Stimulated activated CD4-positive, alpha-beta T cell treated with anti-CD3 and anti-CD28 coated beads, Interleukin-1b, Interleukin-23, amount 100 ng/mL, for 1 hour (primary cell): ENCODE measurements at places on chromosomes 4 and X.

DNA sequence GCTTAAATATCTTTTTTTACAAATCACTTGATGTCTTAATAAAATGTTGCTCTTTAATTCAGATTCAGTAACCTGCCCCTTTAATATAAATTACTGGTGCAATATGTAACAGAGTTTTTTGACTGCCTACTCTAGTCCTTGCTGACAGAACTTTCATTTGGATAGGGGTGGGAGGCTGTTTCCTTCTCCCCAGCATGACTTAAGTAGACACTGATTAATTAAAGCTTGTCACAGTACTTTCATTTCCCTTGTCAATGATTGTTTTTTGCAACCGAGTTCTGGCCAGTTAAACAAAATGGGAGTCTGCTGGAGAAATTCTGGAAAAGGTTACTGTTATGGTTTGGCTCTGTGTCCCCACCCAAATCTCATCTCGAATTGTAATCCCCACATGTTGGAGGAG is 37.3 kb upstream of the BBS12 start:
- no peak for DNase-seq

DNA sequence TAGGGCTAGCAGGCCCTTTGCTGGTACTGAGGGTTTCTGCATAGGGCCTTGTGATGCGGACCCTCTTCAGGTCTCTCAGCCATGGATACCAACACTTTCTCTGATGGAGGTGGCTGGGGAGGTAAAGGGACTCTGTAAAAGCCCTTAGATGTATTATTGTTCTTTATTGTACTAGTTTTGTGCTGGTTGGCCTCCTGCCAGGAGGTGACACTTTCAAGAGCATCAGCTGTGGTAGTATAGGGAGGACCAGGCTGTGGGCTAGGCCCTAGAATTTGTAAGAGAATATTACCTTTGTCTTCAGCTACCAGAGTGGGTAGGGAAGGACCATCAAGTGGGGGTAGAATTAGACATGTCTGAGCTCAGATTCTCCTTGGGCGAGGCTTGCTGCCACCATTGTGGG is 936.3 kb downstream of the CENPC start:
- no peak for DNase-seq

GRCh38 chr4:105469736-105470135 is 4.1 kb downstream of the PPA2 start:
- no peak for DNase-seq

DNA sequence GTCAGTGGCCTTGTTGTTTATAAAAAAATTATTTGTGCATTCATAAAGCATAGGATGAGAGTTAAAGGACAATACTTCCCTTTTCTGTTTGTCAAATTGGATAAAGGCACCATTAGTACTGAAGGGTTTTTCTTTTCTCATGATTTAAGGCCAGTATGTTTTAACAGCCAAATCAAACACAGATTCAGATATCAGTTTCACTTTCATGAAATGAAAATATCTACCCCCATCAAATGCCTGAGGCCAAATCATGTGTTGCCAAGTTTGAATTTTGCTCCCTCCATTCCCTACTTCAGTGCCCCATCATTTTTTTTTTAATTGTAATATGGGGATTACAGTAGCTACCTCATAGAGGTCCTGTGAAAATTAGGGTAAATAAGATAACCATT is 745.9 kb downstream of the RPA4 start:
- DNase-seq = no peak

GRCh38 chr4:139241784-139242151 is 38.3 kb downstream of the MGARP start:
- no peak for DNase-seq

- DNase-seq = no peak
Observed at GRCh38 chr4:48687313-48688051, 92.6 kb downstream of the FRYL start.

- no peak for DNase-seq
Observed at GRCh38 chr4:87005369-87005689, 70.5 kb downstream of the AFF1 start.

DNA sequence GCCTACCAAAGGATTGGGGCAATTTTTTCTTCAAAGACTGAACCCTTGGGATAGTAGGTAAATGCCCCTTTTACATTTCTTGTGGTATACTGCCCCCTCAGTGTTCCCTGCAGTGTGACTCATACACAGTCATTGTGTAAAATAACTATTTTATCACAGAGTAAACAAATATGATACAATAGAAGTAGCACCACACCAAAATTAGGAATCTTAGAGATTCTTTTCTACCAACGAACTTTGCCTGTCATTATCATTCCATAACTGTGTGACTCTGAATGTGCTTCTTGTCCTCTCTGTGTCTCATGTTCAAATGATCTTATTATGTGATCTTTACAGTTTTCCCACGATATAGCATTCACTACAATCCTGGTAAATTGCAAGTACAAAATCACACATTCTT is 517.0 kb downstream of the ZIC3 start:
- DNase-seq = no peak

GRCh38 chrX:39602195-39602594 is 495.6 kb downstream of the BCOR start:
- no peak for DNase-seq

DNA sequence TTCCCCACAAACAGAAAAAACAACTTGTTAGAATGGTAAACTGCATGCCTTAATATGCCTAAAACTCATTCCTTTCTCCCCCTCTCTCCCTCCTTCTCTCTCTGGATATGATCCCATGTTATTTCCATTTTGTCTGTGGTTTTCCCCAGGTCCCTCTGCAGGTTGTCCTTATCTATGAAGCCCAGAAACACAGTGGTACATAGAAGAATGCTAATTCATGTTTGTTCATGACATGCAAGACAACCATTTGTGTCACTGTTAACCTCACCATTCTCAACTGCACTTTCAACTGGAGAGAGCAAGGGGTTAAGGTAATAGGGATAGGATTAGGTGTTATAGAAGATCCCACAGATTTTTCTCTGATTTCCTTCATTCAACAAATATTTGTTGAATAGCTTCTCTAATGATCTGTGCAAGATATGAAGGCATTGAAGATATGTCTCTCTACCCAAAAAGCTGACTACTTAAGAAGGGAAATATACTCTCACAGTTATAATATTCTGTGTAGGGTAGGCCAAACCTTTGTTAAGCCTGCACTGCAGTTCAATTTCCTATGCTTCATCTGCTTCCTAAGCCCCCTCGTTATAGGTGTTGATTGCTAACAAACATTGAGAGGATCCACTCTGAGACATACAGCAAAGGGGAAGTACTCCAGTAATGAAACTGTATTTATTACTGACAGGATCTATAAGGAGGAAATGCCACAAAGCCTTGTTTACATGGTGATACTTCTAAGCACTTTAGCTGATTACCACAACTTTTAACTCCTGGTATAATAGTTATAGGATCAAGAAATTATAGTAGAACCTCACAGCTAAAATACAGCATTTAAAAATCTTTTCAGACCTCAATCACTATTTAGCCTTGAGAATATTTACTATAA is 96.1 kb downstream of the FRYL start:
- no peak for DNase-seq

DNA sequence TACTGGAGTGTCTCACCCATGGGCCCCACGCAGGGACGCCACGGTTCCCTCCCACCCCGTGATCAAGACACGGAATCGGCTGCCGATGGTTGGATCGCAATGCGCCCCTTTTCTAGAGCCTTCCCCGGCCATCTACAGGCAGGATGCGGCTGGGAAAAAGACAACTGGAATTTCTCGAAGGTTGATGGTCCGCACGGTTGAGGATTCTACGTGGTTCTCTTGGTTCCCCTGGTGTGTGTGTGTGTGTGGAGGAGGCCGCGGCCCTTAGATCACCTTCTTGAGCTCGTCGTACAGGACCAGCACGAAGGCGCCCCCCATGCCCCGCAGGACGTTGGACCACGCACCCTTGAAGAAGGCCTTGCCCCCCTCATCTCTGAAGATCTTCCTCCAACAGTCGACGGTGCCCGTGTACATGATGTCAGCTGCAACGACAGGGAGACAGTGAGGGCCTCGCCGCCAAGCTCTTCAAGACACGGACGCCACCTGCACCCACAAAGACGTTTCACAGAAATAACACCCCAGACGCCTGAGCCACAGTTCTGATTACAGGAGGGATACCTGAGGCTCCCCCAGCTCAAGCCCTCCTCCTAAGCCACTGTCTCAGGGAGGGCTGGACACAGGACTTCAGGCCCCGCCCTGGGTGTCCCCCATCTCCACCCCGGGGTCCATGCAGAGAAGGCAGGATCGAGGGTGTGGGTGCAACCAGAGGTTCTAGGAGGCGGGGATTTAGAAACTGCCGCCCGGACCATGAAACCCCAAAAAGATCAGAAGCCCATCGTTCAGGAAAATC is 5.4 kb downstream of the SLC25A6 start:
- no peak for DNase-seq

- DNase-seq = no peak
Observed at GRCh38 chrX:17986440-17986839, 125.3 kb upstream of the RAI2 start.

GRCh38 chr4:142366769-142367181 is 479.3 kb downstream of the INPP4B start:
- DNase-seq = no peak

DNA sequence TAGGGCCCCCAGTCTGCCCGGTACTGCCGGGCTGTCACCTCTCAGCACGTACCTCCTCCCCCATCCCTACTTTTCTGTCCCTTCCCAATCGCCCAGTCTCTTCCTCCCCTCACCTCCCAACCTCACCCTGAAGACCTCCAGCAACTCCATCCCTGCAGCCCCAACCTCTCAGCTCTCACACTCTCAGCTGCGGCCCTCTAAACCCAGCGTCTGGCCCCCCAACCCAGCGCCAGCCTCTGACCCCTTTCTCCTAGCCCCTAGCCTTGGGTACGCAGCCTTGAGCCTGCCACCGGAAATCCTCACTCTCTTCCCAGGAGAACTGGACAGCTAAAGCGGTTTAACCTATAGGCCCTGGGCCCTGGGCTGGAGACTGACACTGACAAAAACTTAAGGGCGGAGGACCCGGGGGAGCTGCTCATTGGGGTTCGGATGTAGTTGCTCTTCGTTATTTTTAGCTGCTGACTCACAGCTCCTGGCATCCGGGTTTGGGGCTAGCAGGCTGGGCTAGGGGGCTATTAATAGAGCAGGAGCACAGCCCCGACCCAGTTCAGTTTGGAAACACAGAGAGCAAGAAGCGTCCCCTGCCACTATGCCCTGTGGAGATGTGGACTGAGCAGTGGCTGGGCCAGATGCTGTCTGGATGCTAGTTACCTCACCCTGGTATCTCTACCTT is 9.6 kb upstream of the DLG3 start:
- DNase-seq = no peak

DNA sequence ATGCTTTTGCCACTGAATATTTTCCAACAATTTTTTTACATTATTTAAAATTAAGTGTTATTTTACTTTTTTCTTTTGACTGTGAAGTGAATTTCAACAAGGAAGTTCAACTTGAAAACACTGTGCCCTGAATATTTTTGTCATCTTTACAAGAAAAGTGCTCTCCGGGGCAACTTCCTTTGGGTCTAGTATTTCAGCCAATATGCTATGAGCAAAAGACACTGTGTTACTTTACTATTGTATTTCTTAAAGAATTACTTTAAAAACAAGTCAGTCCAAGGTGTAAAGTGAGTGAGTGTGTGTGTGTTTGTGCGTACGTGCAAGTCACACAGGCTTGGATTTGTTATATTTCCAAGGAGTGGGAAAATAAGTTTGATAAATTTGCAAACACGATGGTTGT is 7.6 kb upstream of the USP53 start:
- DNase-seq = no peak

DNA sequence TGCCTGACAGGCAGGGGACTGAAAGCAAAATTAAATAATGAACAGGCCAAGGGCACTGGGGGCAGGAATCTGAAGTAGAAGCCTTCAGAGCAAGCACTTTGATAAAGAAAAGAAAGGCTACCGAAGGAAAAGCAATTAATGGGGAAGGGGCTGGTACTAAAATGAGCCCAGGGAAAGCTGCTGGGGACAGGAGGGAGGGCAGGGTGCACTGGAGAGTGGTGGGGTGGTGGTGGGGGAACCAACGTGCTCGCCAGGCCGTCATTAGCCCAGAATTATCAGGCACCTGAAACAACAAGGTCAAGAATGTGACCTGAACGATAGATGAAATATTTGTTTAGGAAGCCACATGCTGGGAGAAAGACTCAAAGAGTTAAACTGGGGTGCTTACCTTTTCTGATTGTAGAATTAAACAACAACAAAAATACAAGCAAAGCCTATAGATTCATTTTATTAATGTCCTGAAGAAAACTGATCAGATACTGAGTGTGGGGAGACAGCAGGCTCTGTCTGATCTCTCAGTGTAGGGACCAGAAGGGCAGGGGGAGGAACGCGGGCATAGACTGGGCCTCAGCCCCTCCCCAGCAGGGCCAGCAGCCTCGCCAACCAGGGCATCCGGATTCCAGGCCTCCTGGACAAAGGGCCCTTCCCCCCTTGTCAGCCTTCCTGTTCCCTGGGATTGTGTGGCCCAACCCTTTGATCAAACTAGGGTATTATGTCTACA is 239.7 kb upstream of the KLF3 start:
- no peak for DNase-seq

DNA sequence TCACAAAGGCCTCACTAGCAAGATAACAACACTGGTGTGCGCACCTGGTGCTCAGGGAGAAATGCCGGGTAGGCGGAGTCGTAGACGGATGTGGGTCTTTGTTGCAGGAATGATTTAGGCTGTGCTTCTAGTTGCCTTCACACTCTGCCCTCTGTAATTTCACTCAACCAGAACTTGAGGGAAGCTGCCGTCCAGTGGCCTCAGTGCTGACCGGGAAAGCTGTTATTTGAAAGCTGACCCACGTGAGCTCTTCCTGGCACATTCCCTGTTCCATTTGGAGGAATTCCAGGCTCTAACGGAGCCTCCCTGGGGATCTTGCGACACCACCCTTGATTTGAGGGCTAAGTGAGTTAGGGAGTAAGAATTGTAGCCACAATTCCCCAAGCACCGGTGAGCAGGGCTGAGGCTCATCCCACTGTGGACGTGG is 15.9 kb downstream of the SH3TC1 start:
- DNase-seq = no peak

DNA sequence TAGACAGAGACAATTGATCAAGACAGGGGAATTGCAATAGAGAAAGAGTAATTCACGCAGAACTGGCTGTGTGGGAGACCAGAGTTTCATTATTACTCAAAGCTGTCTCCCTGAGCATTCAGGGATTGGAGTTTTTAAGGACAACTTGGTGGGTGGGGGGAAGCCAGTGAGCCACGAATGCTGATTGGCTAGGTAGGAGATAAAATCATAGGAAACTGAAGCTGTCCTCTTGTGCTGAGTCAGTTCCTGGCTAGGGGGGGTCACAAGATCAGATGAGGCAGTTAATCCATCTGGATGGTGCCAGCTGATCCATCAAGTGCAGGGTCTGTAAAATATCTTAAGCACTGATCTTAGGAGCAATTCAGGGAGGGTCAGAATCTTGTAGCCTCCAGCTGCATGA is 358.6 kb downstream of the GPM6A start:
- DNase-seq = no peak

- no peak for DNase-seq
Observed at GRCh38 chr4:687048-687970, 1.6 kb downstream of the SLC49A3 start.

GRCh38 chr4:80454040-80454439 is 118.5 kb downstream of the CFAP299 start:
- no peak for DNase-seq

DNA sequence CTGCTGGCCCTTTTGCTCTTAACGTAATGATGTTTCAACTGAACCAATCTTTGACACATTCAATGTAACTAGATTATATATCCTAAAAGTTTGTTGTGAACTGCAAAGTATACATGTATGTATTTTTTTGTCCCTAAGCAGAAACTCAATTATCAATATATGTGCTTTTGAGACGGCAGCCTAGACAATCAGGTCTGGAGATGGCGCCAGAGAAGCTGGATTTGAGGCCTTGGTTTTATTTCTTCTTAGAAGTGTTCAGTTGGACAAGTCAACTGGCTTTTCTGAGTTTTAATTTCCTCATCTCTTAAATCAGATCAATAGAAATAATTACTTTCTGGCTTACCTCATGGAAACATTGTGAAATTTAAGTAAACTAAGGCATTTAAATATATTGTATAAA is 62.5 kb downstream of the DCAF8L1 start:
- no peak for DNase-seq
